ENCODE measurements at places on chromosomes 6 and 20.

- DNase-seq, result no peak
Observed at GRCh38 chr20:8490076-8490830, 358.2 kb downstream of the PLCB1 start.

GRCh38 chr6:37382994-37383765 is 29.4 kb downstream of the RNF8 start:
- DNase-seq, result no peak

DNA sequence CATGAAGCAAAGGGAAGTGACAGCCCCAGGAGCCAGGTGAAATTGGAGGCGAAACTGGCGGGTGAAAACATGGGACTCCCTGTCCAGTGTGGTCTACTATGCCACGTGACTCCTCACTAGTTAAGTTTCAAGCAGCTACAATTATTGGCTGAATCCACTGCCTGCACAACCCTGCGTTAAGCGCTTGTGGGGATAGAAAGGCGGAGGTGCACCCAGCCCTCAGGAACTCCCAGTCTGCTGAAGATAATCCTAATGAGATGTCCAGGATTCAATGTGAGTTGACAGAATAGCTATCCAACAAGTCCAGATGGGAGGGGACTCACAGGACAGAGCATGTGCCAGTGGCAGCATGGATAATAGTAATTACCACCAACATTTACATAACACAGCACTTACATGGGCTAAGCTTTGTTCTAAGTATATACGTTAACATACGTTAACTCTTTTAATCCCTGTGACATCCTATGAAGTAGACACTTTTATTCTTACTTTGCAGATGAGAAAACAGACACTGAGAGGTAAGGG is 1.8 kb downstream of the MOCS1 start:
- DNase-seq, result no peak

DNA sequence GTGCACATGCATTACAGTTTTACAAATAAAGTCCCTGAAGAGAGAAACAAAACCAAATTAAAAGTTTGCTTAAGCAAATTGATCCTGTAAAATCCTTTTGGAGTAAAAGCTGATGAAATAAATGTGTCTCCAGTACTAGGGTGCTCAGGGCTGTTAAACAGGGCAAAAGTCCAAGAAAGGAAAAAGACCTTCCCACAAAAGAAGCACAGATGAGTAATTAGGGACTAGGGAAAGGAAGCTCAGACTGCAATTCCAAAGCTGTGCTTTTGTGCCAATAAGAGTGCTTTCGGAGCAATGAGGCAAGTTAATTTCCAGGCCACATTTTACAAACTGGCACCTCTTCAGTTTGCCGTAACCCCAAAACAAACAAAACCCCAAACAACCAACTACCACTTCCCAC is 10.4 kb upstream of the RNF182 start:
- no peak for DNase-seq

DNA sequence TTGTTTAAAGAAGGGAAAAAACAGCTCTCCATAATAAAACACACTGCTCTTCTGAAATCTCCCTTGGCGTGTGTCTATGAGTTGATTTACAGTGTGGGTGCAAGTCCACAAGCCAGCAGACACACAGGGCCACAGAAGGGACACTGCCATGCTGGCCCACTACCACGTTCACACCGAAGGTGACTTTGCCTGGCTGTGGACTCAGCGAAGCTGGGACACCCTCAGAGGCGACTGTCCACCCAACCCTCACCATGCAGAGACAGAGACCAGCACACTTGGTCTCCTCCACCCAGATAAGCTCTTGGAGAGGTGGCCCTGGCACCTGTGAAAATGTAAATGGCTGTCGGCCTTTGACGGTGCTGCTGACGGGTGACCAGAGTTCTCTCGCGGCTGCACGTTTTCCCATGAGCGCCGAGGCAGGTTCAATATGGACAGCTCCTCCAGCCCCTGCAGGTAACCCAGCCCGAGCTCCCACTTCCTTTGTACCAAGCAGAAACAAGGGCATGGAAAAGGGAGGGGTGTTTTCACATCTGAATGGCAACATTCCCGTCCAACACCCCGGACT is 78.0 kb downstream of the YTHDF1 start:
- no peak for DNase-seq

- no peak for DNase-seq
Observed at GRCh38 chr6:162785632-162786242, 58.0 kb downstream of the PACRG start.

DNA sequence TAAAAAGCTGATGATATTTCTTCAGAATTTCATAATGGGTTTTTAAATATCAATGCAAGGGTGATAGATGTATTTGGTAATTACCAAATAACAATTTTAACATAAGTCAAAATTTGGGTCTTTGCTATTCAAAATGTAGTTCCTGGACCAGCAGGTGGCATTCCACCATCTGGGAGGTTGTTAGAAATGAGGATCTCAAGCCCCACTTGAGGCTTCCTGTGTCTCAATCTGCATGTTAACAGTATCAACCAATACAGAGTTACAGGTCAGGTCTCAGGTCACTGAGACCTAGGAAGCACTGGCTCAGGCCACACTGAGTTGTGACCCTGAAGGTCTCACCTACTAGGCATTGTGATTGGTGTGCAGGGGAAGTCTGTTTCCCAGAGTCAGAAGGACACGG is 57.2 kb upstream of the MTRF1L start:
- DNase-seq, result no peak

DNA sequence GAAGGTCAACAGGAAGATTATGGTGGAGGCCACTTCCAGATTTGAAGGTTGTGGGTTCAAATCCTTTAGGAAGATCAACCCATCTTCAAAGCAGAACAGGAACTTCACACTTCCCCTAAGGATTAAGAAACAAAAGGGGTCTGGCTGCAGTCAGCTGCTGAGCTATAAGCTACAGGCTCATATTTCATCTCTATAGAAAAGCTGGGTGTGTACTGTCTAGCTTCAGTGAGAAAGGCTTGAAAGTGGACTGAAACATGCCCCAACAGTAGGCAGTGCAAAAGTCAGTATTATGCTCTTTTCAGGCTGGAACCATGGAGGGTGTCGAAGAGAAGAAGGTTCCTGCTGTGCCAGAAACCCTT is 60.1 kb upstream of the SPDEF start:
- DNase-seq, result no peak

DNA sequence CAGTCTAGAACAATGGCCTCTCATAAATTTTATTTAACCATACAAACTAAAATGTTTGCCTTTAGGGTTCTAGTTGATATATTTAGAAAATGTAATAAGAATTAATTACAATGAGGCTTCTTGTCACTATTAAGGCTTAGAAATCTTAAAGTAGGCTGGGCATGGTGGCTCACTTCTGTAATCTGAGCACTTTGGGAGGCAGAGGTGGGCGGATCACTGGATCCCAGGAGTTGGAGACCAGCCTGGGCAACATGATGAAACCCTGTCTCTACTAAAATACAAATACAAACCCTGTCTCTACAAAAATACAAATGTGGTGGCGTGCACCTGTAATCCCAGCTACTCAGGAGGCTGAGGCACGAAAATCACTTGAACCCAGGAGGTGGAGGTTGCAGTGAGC is 99.0 kb upstream of the ADGRF1 start:
- no peak for DNase-seq

- no peak for DNase-seq
Observed at GRCh38 chr20:4026093-4026601, 10.8 kb upstream of the RNF24 start.

DNA sequence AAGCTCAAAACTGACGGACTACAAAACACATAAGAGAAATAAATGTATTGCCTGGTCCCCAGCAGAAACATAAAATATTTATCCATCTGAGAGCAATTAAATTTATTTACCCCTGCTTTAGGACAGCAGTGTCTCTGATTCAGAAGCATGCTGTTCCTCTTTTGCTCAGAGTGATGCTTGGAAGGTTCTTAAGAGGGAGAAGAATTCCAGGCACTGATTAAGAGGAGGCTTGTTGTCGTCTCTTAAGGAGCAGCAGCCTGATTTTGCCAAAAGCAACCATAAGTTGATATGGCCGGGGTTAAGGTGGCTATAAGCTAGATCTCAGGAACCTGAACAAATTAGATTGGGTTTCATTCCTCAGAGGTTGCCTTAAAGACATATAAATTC is 25.8 kb downstream of the CAP2 start:
- no peak for DNase-seq

DNA sequence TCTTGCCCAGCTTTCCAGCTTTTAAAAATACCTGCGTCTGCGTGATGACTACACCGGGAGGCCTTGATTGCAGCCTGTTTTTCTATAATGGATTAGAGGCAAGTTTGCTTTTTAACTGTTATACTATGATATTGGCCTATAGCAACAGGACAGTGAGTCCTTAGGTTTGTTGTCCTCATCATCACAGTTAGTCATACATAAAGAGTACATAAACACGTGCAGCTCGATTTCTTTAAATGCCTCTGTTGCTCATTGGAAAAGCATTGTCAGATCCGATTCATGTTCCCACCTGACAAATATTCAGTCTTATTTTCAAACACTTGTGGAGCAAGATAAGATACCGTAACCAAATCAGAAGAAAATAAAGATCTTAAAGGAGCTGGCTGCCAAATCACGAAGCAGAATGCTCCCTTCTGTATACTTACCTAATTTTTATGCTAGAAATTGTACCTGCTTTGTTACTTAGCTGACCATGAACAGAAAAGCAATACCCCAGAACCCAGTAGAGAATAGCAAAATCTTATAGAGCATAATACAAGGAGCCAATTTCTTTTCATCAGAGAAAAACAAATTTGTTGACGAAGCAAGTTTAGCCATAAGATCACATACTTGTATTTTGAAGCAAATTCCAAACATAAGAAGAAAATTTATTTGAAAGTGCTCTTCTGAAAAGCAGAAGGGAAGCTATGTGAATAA is 100.4 kb downstream of the TMEM200A start:
- no peak for DNase-seq

- DNase-seq, result no peak
Observed at GRCh38 chr6:38168699-38169098, 349.2 kb downstream of the ZFAND3 start.

DNA sequence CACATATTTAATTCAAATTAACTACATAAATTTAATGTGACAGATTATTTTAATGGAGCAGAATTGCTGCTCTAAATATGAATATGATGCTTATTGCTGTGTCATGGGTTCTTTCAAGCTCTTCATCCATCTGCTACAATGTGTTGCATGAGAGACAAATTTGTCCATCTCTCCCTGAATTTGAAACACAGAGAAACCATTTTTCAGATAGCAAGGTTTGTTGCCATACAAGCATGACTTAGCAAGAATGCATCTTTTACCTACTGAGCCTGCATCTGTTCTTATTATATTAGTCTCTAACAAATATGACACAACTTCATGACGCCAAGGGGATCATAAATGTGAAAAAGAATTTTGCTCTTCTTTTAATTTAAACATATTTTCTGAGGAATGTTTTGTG is 8.0 kb upstream of the UTRN start:
- DNase-seq, result no peak

DNA sequence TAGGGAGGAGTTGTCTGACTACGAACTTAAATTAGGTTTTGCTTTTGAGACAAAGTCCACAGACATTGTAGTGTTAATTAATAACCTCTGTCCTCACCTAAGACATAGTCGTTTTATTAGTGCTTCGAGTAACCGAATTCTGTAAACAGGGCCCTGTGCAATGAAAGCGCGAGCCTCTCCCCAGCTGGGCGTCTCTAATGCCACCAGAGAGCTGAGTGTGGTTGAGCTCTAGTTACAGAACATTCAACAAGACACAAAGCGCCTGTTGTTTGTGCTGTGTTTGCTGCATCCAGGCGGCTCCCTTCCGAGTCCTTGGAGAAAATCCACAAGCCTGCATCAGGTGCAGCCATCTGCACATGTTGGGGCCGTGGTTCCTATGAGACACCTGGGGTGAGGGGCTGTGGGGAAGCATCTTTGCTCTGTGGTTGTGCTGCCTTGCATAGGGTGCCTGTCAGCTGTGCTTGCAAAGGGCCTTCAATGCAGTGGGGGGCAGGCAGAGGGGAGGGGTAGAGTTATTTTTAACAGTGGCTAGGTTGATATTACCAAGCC is 63.9 kb downstream of the CD164 start:
- DNase-seq, result no peak

- DNase-seq, result no peak
Observed at GRCh38 chr20:61924858-61925554, 140.7 kb downstream of the TAF4 start.

DNA sequence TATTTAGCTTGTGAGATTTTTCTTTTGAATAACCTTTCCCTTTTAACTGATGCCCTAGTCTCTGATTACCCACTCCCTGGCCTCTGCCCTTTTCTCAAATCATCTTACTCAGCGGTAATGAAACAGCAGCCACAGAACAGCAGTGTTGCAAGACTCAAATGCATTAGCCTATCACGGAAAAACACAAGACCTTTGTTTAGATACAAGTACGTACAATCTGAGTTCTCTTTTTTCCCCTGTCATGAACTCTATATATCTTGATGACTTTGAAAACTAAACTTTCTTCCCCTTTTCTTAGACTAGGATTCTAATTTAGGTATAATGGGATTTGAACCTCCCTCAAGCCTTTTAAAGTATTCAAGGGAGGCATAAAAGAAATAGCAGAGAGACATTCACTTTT is 1034.9 kb downstream of the EYS start:
- no peak for DNase-seq

DNA sequence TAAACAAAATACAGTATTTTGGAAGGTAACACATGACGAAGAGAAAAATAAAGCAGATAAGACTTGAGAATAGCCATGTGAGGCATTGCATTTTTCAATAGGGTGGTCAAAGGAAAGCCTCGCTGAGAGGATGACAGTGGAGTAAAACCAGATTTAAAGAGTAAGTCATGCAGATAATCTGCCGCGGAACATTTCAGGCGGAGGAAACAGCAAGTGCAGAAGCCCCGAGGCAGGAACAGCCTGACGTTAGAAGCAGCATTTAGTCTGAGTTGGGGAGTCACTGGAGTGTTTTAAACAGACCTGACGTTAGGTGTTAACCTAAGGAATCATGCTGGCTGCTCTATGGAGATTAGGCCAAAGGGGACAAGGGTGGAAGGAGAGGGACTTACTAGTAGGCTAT is 65.0 kb upstream of the VSTM2L start:
- no peak for DNase-seq

- no peak for DNase-seq
Observed at GRCh38 chr20:24783631-24784492, 165.2 kb upstream of the CST7 start.

DNA sequence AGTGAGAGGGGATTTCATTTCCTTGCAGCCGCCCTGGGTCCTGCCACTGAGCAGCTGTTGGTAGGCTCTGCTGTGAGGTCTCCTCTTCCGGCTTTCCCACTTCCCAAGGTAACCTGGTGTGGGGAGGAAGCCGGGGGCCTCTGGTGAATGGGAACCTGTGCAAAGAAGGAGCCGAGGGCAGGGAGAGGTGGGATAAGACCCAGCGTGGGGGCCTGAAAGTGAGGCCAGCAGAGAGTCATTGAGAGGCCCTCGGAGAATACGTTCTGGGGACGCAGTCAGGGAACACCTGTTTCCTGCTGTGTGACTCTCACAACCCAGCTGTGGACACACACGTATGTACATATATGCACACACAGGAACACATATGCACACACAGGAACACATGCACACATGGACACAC is 100.7 kb downstream of the CDH26 start:
- DNase-seq, result no peak
